NCI-H748 treated with DMSO at 0.1 percent for 48 hours (cell line): ENCODE measurements at places on chromosomes 4 and X.

- no peak for DNase-seq
Measured at GRCh38 chr4:183348706-183349659, 26.8 kb upstream of the CLDN24 start.

- no peak for DNase-seq
Measured at GRCh38 chr4:166422475-166422874, 549.4 kb downstream of the TLL1 start.

GRCh38 chr4:26330186-26330787 lies 9.5 kb downstream of the RBPJ start:
- no peak for DNase-seq

- DNase-seq, result no peak
Measured at GRCh38 chr4:153465140-153465539, 1.0 kb upstream of the TMEM131L start.
